ENCODE measurements at places on chromosomes 13 and 19.

- DNase-seq = no peak
These were observed 17.1 kb upstream of the CD33 start for GRCh38 chr19:51207747-51208146.

DNA sequence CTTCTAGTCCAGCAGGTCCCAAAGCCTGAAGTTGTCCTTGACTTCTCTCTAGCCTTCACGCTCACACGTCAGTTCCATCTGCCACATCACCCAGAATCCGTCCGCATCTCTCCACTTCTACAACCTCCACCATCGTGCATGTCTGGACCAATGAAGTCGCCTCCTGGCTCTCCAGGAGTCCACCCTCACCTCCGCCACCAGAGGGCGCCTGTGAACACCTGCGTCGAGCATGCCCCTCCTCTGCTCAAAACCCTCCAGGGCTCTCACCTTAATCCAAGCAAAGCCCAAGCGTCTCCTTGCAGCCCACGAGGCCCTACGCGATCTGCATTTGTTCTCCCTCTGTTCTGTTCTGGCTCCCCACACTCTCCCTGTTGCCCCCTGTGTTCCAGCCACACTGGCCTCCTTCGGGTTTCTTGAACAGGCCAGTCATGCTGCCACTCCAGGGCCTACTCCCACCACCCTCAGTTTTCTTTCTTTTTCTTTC, 3.7 kb downstream of the USHBP1 start:
- peak; percentile 37 for DNase-seq

DNA sequence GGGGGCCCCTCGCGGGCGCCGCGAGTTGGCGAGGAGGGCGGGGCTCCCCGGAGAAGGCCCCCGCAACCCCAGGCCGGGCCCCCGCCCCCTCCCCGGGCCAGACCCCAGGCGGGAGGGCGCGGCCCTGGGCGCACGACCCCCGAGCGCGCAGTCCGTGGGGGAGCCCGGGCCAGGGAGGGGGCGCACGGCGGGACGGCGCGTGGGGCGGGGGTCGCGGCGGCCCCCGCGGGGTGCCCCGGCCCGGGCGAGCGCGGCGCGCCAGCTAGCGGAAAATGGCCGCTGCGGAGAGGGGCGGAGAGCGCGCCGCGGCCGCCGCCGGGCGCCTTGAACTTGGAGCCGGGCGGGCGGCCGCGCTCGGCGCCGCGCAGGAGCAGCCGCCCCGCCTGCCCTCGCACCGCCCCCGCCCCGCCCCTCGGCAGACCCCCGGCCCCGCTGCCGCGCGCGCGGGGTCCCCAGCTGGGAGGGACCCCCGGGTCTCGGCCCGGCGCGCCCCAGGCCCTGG, 6.4 kb upstream of the NFIC start:
- DNase-seq = no peak

DNA sequence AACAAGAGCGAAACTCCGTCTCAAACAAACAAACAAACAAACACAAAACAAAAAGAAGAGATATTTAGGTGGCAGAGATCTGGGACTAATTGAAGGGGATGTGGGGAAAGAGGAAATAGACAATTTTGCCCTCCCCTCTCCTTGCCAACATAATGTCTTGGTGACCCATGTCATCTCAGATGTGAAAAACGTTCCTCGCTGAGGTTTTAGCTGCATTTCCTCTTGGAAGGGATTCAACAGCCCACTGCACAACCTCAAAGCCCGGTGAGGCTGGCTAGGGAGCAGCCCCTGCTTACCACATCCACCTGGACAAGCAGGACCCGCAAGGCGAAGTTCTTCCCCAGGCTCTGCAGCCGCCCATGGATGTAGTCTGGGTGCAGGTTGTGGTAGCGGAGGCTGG, 4.9 kb downstream of the ERCC1 start:
- DNase-seq = no peak

DNA sequence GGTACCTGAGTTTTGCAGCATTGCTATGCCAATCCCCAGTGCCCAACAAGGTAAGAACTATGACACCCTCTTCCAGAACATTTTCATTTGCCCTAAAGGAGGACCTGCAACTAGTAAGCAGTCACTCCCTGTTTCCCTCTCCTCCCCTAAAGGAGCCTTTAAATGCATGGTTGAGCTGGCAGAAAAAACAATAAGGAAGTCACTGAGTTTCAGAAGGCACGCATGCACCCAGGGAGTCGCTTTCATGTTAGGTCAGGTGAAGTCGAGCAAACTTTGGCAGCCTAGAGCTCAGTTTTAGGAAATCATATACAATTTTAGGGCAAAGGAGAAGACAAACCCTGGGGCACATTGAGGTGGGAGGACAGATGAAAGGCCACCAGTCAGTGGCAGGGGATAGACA, 11.8 kb downstream of the NLRP11 start:
- no peak for DNase-seq

DNA sequence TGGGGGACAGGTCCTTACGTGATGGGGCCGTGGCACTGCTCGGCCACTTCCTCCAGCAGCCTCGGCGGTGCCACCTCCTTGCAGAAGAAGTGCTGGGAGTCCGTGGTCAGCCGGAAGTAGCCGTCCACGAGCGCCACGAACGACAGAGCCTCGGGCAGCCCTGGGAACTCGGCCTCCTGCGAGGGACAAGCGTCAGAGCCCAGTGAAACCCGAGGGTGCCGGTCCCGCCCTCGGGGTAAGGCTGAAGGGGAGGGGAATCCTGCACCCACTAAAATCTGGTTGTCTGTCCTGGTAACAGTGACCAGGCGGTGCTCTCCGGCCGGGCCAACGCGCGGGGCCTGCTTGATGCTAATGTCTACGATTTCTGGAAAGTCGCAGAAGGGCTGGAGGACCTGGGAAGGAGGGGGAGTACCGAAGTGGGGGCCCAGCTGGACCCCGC, 6.4 kb downstream of the JAK3 start:
- no peak for DNase-seq

GRCh38 chr19:4645718-4646117, 6.4 kb downstream of the TNFAIP8L1 start:
- DNase-seq = no peak

DNA sequence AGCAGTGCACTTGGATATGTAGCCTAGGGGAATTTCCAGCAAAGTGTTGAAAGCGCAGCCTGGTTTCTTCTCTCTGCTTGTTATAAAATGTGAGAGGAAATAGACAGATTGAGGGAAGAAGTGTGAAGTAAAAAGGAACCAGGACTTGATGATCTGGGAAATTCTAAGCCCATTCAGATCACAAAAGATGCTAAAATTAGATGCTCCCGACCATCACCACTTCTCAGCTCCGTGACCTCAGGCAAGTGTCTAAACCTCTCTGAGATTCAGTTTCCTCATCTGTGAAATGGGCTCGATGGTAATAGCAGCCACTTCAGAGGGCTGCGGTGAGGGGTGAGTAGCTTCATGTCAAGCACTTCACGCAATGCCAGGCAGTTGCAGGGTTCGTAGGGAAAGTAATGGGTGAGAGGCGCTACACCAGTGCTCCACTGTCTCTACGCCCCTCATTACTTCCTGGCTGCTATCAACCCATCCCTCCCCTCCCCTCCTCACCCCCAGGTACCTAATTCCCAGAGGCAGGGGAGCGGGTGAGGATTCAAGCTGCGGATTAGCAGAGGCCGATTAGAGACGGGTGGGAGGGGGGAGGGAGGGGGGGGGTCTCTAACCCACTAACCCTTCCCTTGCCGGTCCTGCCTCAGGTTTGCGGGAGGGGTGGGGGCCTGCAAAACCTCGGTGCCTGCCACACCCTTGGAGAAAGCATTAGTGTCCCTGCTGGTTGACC, 9.0 kb upstream of the NFIC start:
- DNase-seq = no peak

Measured in NCI-H1436 treated with DMSO at 0.1 percent for 48 hours (cell line).